ENCODE measurements at places on chromosomes 16 and 17. TPM values are rescaled to one million over a fixed set of nuclear protein-coding genes. Genes with fewer than 3 reads are reported as not detected.

DNA sequence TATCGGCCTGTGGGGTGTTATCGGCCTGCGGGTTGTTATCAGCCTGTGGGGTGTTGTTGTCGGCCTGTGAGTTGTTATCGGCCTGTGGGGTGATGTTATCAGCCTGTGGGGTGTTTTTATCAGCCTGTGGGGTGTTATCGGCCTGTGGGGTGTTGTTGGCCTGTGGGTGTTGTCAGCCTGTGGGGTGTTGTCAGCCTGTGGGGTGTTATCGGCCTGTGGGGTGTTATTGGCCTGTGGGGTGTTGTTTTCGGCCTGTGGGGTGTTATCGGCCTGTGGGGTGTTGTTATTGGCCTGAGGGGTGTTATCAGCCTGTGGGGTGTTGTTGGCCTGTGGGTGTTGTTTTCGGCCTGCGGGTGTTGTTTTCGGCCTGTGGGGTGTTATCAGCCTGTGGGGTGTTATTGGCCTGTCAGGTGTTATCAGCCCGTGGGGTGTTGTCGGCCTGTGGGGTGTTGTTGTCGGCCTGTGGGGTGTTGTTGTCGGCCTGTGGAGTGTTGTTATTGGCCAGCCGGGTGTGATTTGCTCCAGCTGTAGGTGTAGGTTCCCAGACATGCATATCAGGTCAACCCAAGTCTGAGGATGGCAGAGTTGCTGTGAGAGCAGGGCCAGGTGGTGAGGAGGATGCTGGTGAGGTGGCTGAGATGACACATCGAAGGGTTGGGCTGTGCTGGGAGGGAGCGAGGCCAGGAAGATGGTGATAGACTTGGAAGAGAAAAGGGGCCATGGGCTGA lies 7.1 kb downstream of the TRARG1 start:
- no peak overlapping the region for H3K27ac ChIP-seq
- H3K4me1 ChIP-seq = no peaks in the 10 kb centered on the region
- no peaks in the 10 kb centered on the region for H3K27me3 ChIP-seq
- H3K4me3 ChIP-seq = no peak overlapping the region
- DNase-seq = no peak

- H3K4me1 ChIP-seq = peaks cover 12% of the 10 kb centered on the region
- no peaks in the 10 kb centered on the region for H3K36me3 ChIP-seq
- no peak for DNase-seq
Measured at GRCh38 chr17:17480593-17481148, 3.9 kb downstream of the MED9 start.

DNA sequence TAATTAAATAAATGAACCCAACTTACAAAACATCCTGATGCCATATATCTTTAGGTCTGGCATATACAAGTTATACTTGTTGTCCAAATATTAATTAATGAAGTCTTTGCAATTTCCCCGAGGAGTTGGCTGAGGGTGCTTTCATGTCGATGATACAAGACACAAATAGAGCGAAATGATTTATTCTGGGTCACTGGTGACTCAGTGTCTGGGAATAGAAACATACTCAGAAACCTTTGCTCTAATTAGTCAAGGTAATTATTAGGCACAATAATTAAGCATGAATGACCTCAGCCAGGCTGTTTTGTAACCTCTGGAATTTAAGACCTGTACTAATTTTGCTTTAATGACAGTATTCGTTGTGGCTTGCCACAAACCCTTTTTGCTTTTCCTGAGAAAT lies 37.0 kb upstream of the HAPSTR1 start:
- H3K4me3 ChIP-seq = no peak overlapping the region
- H3K4me1 ChIP-seq = no peaks in the 10 kb centered on the region
- H3K36me3 ChIP-seq = no peaks in the 10 kb centered on the region

DNA sequence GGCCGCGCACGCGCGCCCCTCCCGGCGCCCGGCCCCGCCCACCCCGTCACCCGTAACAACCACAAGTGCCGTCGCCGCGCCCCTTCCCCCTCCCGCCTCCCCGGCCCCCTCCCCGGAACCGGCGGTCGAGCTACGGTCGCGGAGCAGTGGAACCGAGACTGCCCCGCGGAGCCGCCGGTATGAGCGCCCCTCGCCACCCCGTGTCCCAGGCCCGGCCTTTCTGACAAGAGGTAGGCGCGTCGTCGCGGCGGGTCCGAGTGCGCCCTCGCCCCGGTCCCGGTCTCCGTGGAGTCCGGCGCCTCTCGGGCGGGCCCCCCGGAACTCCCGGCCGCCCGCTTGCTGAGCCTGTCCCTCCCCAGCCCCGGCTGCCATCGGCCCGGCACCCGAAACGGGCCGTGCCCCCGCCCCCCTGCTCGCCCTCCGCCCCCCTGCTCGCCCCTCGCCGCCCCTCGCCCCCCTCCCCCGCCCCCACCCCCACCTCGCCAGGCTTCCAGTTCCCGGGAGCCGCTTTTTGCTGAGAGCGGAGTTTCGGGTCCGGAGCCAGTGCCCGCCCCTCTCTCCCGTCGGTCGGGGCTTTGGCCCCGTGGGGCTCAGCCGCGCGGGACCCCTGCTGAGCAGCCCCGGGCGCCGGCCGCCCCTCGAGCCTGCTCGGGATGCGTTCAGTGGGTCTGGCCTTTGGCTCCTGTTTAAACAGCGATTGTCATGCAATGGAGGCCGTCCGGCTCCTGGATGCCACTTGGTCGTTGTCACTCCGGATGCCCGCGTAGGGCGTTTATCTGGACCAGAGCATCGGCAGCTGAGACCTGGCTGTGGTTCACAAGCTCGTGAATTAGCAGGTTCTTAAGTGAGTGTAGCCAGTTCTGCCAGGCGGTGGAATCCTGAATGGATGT lies at the start of gene SEC14L1:
SEC14L1 (plus strand) TSS at position 92 of the 890 bp plus-strand sequence. CDS start 2,628 bp downstream, outside the sequence.
- no peaks in the 10 kb centered on the region for H3K27me3 ChIP-seq
- H3K4me1 ChIP-seq = peaks cover 39% of the 10 kb centered on the region
- DNase-seq = peak; percentile 46
- H3K27ac ChIP-seq = peak within 1 kb of the TSS; percentile 89
- peak within 1 kb of the TSS; percentile 76 for H3K4me3 ChIP-seq
- no peaks in the 10 kb centered on the region for H3K36me3 ChIP-seq

WNT3 gene
- total RNA-seq = 0.72 TPM

CA4 gene
- total RNA-seq = 18.9 TPM

SDR42E1 gene
- total RNA-seq = 4.5 TPM

MYOCD gene
- total RNA-seq = 0.08 TPM
